ENCODE measurements at places on chromosomes 12 and 14.

GRCh38 chr12:129234209-129234608 lies 380.9 kb downstream of the GLT1D1 start:
- no peak for DNase-seq

- DNase-seq = no peak
These were observed 57.5 kb downstream of the SOS2 start for GRCh38 chr14:50173891-50174290.

DNA sequence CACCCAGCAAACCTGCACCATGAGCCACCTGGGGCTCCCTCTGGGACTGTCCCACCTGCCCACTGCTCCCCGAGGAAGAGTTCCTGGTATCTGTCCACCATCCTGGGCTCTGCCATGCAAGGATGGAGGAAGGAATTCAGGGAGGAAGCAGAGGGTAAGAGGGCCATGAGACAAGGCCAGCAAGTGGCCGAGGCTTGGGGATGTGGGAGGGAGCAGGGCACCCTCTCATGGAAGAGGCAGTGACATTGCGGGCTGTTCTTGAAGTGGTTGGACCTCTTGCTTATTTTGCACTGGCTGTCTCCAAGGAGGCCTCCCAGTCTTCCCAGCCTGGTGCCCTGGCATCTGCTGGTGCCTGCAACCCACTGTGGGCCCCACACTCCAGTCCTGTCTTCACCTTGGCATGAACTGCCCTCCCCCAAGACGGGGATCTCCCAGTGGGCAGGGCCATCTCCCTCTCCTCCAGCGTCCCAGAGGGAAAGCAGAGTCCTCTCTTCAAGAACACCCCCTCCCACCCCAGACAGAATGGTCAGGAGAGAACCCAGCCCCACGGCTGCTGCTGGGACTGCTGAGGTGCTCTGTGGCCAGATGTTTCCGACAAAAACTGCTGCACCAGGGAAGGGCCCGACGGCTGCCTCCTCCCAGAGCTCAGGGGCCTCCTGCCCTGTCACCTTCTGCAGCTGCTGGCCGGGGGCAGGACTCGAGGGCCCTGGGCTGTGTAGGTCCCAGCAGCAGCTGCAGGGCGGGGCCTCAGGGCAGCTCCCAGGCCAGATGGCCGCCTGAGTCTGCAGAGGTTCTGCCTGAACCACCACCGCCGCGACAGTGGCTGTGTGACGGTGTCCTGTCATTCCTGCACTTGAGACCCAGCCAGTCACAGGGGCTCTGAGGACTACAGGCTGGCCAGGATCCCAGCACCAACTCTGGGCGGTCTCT lies 1.8 kb upstream of the AKT1 start:
- DNase-seq = no peak

GRCh38 chr12:46264057-46264456 lies 4.8 kb downstream of the SLC38A1 start:
- no peak for DNase-seq

DNA sequence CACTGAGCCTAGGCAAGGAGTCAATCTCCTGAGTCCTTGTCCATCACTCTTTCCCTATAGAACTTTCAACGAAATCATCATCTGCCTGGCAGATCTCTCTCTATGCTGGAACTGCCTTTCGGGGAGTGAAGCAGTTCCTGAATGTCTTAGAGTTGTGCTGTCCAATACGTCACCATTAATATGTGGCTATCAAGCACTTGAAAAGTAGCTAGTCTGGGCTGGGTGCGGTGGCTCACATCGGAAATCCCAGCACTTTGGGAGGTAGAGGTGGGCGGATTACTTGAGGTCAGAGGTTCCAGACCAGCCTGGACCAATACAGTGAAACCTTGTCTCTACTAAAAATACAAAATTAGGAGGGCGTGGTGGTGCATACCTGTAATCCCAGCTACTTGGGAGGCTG lies 35.1 kb downstream of the NRDE2 start:
- no peak for DNase-seq

- no peak for DNase-seq
These were observed 75.5 kb downstream of the ACADS start for GRCh38 chr12:120801146-120801545.

GRCh38 chr12:43812926-43813325 lies 6.8 kb upstream of the TWF1 start:
- DNase-seq = no peak

DNA sequence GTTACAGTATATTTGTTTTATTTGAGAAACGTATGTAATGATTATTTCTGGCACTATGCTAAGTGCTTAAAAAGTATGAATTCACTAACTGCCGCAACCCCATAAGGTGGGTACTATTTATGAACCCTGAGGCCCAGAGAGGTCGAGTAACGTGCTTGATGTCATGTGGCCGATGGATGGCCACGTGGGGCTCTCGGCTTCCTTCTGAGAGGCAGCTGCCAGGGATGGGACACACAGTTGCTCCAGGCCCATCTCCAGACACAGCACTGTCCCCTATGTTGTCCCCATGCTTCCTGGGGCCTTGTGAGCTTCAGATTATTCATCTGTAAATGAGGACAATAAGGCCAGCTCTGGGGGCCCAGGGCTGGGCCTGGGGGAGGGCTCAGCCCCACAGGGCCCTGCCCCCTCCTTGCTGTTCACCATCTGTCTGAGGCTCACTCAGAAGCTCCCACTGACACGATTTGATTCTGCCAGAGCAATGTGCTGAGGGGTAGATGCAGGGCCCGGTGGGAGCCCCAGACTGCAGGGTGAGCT lies 115.0 kb downstream of the CALM1 start:
- DNase-seq = no peak

GRCh38 chr12:107332743-107333142 lies 239.4 kb upstream of the CRY1 start:
- no peak for DNase-seq

DNA sequence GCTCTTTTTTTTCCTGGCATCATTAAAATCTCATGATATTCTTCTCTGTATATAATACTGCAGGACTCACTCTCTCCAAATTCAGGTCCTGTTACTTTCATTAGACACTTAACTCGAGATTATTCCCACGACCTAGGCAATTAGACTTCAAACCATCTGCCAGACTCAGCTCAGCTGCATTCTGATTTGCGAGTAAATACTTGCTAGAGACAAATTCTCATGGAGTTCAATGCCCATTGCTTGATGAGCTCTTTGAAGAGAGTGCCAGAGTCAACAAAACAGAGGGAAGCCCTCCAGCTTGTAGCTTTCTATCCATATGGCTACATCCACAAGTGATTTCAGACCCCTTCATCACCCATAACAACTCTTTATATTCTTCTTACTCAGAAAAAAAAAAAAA lies 88.3 kb downstream of the GTF2A1 start:
- no peak for DNase-seq

- no peak for DNase-seq
These were observed 125.0 kb upstream of the DHRS4 start for GRCh38 chr14:23828616-23829015.

- DNase-seq = no peak
These were observed 1214.3 kb upstream of the TMEM132C start for GRCh38 chr12:127052511-127053232.

- DNase-seq = no peak
These were observed 148.7 kb downstream of the ETV6 start for GRCh38 chr12:11798006-11798708.

DNA sequence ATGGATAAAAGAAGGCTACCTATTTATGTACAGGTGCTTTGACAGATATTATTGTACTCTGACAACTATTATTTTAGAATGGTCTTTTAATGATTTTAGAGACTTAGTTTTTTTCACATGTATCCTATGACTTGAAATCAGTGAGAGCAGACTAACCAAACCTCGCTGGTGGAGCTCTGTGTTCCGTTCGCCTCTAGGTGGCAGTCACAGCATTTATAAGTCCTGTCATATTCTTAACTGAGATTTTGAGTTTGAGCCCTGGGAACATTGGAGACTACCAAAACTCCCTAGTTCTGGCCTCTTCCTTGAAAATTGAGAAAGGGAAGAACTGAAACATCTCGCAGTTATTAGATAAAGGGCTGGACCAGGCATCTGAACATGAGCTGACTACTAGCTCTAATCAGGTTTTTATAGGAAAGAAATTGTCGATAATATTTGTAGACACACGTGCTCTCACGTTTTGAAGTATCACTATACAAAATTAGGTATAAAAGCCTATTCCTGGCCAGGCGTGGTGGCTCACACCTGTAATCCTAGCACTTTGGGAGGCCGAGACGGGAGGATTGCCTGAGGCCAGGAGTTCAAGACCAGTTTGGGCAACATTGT lies 48.3 kb downstream of the TTLL5 start:
- DNase-seq = peak; percentile 57

- DNase-seq = no peak
These were observed 86.5 kb downstream of the DIO2 start for GRCh38 chr14:80124794-80125193.

GRCh38 chr12:70534466-70534865 lies 102.8 kb downstream of the PTPRB start:
- DNase-seq = no peak

GRCh38 chr12:54350743-54351142 lies 13.5 kb downstream of the GPR84 start:
- DNase-seq = no peak

DNA sequence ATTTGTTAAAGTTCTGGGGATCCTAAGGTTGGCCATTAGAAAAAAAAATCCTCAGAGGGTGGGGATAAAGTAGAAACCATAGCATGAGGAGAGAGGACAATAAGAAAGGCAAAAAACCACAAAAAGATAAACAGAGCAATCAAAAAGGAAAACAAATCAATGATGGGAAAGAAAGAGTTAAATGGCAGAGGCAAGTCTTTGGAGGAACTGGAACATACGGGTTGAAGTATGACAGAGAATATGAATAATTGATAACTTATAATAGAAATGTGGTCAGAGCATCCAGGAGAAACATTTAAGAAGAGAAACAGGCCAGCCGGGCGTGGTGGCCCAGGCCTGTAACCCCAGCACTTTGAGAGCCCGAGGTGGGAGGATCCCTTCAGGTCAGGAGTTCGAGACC lies 17.8 kb upstream of the SALL2 start:
- no peak for DNase-seq

DNA sequence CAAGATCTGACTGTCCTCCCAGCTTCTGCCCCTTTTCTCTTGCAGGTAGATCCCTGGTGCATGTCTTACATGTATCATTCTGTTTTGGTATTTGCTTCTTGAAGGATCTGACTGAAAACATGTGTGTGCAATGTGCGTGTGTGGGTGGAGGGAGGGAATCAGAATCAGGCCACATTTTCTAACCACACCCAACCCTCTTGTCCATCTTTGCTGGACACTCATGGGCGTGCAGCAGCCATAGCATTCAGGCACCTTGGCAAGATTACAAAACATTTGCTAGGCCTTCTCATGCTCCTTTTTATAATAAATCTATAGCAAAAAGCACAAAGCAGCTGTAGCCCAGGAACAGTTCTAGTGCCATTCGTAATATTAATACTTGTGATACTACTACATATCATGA lies 233.6 kb upstream of the E2F7 start:
- DNase-seq = no peak

DNA sequence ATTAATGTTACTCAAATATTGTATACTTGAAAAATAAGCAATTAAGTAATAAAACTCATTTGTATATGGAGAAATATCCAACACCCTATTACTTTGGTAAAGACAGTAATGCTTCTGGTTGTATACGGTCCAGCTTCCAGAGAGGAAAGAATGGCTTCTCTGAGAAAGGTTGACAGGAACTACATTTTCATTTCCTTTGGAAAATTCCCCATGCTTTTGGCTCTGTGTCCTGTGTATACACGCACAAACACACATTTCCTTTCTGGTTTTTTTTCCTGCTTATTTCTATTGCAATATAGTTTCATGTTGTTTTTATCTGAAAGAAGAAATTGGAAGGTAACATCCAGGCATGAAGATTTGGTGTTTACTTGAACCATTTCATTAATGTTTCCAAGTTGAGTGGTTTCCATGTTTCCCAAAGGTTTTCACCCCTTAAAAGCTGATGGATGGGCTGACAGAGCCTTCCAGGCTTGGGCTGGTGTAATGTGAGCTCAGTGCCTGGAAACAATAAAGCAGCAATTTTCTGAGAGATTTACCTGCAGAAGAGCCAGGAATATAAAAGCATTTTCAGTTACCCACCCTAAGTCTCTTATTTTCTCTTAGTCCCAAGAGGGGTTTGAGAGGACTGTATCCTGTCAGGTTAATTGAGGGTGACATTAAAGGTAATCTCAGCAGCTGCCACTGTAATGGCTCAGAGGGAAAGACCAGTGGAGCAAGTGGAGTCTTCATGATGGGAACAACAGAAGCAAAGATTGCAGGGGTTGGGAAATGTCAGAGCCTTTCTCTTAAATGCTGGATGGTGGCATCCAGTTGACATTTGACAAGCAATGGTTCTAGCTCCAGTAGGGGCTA lies 33.4 kb upstream of the TMTC1 start:
- DNase-seq = no peak

DNA sequence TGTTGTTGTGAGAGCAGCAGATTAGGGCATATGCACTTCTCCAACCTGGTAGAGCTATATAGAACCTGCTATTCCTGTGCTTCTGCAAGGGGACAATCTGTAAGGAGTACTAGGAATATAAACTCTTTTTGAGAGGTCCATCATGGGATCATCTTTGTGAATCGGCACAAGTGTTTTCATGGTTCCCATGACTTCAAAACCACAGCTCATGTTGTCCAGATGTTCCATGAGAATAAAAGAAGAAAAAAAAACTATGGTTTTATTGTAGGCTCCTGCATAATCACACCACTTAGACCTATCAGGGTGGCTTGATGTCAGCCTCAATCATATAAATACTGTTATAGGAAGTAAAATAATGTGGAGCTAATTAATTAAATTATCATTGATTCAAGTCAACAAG lies 311.4 kb upstream of the ATP2B1 start:
- no peak for DNase-seq

- no peak for DNase-seq
These were observed 268.2 kb downstream of the SNAPC1 start for GRCh38 chr14:62030387-62030786.

- DNase-seq = peak; percentile 82
These were observed 125.7 kb downstream of the TSPAN9 start for GRCh38 chr12:3202734-3203446.

DNA sequence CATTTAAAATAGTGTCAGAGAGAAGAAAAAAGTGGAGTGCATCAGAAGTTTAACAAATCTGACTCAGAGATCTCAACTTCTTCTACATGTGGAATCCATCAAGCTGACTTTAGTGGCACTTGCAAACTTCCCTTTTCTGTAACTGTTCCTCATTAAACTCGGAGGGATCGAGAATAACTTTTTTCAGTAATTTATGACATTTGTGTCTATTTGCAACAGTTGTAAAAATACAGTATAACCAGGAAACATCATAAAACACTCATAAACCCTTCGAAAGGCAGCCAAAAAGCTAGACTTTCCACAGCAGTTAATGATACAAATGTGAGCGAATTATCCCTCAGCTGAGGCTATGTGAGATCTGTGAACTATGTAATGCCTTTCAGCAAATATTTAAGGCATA lies 1936.8 kb upstream of the SEL1L start:
- DNase-seq = no peak

GRCh38 chr12:51911307-51911706 lies 4.0 kb downstream of the ACVRL1 start:
- DNase-seq = no peak

DNA sequence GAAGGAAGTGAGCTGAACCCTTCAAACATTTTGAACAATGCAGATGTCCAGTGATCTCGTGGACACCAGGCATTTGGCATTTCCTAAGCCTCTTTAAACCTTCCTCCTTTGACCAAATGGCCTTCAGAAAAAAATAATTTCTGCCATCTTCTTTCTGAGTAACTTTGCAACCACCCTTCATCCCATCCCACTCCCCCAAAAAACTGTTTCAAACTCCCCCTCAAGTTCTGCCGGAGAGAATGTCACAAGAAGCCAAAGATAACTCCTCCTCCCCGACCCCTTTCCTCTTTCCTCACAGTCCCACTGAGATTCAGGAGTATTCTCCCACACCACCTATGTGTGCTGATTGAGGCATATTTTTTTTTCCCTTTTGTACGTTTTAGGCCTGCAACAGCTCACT lies 1.7 kb downstream of the KSR2 start:
- no peak for DNase-seq

- DNase-seq = no peak
These were observed 975.9 kb downstream of the FLRT2 start for GRCh38 chr14:86505808-86506207.

All from GM13976 (cell line).